ENCODE measurements at places on chromosomes 7 and 10.

- DNase-seq = no peak
These were observed 4.8 kb downstream of the GRIFIN start for GRCh38 chr7:2471396-2471795.

GRCh38 chr7:120353171-120353570 lies 80.2 kb downstream of the KCND2 start:
- no peak for DNase-seq

DNA sequence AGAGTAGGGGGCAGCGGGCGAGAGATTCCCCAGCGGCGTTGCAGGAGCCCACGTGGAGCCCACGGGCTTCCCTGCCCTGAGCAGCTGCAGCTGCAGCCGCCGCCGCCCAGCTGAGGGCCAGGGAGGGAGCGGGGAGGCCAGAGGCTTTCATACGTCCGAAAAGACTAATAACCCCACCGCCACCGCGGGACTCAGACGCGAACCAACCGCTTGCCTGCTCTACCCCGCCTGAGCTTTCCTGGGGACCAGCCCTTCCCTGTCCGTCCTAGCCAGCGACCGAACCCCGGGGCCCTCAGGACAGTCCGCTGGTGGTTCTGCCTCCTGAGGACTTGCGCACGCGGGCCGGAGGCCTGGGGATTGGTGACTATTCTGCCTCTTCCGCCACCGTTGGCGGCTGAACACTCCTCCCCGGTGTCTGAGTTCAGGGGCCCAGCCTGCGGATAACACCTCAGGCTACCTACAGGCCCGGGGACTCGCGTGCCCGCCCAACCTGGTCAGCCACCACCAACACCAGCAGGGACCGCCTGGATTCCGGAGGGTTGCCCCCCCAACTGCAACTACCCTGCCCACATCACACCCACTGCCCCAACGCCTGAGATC lies 18.4 kb downstream of the IFT22 start:
- no peak for DNase-seq

DNA sequence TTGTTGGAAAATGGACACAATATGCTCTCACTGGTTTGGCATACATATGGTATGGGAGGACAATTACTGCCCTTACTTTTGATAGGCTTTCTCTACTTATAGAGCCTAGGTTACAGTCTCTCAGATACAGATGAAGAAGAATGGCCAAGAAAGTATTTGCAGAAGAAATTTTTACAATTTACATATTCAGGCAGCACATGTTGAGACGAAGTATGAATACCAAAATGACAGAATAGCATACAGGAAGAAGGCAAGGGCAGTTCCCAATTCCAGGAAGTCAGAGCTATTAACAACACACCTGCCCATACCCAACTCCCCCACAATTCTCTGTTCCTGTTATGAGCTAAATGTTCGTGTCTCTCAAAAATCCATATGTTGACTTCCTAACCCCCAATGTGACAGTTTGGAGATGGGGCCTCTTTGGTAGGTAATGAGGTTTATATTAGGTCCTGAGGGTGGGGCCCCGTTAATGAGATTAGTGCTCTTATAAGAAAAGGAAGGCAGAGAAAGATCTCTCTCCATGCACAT lies 67.8 kb downstream of the DOCK4 start:
- no peak for DNase-seq

- no peak for DNase-seq
These were observed 502.9 kb upstream of the ZMIZ1 start for GRCh38 chr10:78565841-78566240.

DNA sequence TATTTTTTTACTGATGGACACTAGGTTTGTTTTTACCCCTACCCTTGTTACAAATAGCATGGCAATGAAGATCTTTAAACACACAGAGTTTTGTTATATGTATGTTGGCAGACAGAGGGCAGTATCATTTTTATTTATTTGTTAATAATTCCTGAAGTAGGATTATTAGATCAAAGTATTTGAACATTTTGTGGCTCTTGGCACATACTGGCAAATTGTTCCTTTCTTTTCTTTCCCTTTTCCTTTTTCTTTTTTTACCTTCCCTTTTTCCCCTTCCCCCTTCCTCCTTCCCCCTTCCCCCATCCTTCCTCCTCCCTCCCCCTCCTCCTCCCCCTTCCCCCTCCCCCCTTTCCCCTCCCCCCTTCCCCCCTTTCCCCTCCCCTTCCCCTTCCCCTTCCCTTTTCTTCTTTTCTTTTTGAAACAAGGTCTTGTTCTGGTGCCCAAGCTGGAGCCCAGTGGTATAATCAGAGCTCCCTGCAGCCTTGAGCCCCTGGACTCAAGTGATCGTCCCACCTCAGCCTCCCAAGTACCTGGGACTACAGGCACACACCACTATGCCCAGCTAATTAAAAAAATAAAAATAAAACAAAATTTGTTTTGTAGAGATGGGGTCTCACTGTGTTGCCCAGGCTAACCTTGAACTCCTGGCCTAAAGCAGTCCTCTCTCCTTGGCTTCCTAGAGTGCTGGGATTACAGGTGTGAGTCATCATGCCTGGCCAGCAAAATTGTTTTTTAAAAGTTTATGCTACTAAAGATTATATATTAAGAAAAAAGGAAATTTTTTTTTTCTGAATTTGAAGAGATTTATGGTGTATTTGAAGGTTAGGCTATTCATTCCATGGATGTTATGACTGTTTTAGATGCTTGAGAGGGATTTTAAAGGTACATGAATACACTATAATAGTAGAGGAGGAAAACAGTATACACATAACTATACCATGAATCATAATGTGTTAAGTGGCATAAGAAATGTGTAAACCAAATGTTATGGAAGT lies 39.3 kb downstream of the SEPTIN7 start:
- no peak for DNase-seq

- no peak for DNase-seq
These were observed 54.4 kb upstream of the ARID5B start for GRCh38 chr10:61847087-61847486.

DNA sequence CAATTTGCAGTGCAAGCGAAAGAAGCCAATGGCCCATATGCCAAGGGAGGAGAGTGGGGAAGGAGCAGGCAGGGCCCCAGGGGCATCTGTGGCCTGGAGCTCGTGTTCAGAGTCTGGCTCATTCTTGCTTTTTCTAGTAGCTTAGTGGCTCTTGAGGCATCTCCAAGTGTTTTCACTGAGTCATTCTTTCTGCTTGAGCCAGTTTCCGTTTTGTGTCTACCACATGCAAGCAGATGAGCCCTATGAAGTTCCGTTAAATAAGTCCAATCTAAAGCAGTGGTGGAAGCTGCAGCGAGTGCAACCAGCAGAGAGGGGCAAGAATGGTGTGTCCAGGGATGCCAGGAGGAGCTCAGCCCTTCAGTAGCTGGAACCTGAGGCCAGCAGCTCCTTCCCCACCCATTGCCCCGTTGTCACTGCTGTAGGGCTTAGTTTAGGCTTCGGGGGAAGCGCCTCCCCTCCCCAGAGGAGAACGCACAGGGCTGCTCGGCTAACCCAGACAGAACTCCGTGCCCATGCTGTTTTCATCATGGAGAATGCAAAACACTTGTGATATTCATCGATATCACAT lies 57.4 kb upstream of the EBF3 start:
- DNase-seq = no peak

- no peak for DNase-seq
These were observed 406.3 kb downstream of the GFRA1 start for GRCh38 chr10:115866691-115867090.

DNA sequence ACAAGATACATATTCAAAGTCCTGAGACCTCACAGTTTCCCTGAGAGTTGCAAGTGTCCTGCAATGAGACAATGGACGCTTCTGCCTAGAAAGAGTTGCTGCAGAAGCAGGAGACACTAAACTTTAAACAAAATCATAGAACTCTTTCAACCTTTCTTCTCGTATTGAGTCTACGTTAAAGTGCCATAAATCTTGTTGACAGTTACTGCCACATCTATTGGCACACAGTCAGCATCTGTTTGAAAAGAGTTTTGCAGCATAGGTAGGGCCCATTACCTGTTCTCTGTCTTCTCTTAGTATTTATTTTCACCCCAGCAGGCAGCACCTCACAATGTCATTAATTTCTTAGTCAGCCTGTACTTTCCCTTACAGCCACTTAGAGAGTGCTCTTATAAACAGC lies 335.3 kb upstream of the ETV1 start:
- DNase-seq = no peak

DNA sequence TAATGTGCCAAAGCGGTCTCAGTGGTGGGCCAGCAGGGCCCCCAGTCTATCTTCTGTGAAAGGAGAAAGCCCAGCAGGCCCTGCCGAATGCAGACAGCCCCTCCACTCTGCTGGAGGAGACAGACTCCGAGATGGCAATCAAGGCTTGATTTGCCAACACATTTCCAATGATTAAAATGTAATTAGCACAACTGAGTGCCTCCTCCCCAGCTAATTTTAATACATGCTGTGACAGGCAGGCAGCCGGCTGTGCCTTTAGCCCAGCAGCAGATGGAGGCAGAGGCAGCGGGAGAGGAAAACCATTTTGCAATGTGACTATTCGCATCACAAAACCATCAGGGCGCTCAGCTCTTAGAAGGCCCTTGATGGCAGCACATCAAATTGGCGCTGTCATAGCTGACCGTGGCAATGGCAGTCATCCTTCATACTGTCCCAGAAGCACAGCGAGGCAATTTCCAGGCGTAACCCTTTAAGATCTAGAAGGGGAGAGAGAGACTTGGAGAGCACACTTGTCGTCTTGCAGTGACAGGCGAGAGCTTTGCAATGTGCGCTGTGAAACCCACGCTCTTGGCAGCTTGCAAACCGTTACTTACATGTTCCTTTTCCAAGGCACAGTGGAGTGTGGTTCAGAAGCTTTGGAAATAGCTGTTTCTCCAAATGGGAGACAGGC lies 714.8 kb upstream of the GALNT17 start:
- no peak for DNase-seq

DNA sequence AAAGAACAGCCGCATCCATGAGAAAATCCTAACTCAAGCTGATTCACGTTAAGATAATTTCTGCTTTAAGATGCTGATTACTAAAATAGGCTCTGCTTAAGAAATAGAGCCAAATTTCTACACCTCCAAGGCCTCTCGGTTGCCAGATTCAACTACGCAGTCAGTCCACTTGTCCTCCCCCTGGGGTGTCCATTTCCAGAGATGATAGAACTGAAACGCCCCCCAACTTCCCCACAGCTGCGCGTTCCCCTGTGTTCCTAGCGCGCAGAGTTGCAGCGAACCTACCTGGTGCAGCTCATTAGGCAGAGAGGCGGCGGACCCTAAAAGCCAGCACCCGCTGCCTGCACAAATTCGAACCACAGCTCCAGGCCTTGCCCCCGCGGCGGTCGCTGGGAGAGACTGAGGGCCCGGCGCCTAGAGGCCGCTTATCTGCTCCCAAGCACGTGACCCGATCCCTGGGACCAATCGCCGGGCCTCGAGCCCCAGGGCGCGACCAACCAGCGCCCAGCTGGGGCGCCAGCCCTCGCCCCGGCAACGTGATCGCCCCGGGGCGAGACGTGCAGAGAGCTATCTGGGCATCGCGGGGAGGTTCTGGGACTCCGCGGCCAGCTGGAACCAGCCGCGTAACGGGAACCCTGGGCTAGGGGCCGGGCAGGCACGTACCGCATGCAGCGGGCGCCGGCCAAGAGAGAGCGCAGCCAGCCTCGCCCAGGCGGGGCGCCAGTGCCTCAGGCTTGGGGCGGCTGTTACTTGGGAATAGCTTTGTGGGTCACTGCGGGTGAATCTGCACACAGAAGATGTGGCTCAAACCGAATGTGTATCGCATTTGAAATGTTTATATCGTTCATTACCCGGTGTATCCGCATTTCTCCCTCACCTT lies at the start of gene PPP1R3C:
TSS of gene PPP1R3C (minus strand) at position 401 of the 880 bp plus-strand sequence. CDS start at position 299, 102 bp downstream.
- DNase-seq = peak; percentile 8

- DNase-seq = no peak
These were observed 809 bp downstream of the HOXA9 start for GRCh38 chr7:27164367-27165088.

GRCh38 chr10:50385624-50386023 lies 134.3 kb upstream of the ASAH2 start:
- no peak for DNase-seq

- DNase-seq = no peak
These were observed 156.8 kb upstream of the LYZL1 start for GRCh38 chr10:29131952-29132547.

DNA sequence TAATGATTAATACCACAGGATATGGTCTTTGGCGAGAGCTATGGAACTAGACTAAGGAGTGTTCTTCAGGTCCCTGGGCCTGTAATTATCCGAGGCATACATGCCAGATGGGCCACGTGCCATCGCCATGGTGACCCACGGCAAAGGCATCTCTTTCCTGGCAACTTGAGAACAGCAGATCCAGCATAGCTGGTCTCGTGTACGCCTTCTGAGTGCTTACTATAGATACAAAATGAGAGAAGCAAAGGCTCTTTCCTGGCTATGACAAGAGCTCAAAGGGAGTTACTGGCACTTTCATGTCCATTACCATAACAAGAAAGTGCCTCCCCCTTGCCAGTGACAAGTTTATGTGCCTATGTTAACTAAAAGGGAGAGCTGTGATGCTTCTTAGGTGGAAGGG lies 26.0 kb upstream of the GLI3 start:
- no peak for DNase-seq

- DNase-seq = no peak
These were observed 186.2 kb upstream of the SVIL start for GRCh38 chr10:29820890-29821461.

DNA sequence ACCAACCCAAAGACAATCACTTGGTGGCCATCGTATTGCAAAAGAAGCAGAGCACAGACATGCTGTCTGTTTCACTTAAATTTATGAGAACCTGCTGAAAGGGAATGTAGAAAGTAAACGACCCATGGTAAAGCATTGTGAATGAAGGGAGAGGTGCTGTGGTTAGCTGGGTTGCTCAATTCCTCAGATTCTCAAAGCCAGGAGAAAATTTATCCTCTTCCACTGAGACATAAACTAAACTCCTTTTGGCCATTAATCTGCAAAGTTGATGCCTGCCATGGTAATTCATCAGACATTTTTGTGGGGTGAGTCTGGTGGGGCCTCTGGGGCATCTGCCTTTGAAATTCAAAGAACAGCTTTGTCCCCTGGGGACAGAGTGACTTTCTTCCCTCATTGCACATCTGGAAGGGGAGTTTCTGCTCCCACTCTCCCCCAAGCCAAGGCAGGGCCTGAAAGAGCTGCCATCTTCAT lies 951.0 kb downstream of the LRMDA start:
- no peak for DNase-seq

DNA sequence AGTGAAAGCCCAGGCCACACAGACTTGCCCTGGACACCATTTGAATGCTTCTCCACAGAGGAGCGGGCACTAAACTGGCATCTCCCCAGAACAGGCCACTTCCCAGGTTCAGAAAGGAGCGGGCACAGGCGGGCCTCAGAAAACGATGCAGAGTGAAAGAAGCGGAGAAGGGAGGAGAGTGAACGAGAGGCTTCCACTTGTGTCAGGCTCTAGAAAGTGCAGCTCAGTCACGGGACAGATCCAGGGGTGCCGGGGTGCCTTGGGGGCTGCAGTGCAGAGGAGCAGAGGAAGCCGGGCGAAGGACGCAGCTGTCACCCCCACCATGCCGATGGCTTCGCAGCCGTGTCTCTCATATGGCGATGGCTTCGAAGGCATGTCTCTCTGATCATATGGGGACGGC lies 26.1 kb upstream of the PRKAR1B start:
- DNase-seq = no peak

All from activated gamma-delta T cell (primary cell).